ENCODE measurements at places on chromosomes 3 and 15.

DNA sequence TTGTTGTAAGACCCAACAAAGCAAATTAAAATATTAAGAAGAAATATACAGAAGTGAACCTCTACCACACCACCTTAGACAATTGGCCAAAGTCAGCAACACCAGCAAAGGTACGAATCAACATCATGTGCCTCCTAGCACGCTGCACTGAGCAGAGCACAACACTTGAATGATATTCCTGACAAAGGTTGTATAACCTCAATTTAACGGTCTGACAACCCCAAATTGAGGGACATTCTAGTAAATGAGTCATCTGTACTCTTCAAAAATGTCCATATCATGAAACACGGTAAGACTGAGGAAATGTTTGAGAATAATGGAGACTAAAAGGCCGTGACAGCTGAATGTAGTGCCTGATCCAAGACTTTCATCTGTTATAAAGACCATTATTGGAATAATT lies 41.3 kb upstream of the TNFSF10 start:
- DNase-seq: no peak

DNA sequence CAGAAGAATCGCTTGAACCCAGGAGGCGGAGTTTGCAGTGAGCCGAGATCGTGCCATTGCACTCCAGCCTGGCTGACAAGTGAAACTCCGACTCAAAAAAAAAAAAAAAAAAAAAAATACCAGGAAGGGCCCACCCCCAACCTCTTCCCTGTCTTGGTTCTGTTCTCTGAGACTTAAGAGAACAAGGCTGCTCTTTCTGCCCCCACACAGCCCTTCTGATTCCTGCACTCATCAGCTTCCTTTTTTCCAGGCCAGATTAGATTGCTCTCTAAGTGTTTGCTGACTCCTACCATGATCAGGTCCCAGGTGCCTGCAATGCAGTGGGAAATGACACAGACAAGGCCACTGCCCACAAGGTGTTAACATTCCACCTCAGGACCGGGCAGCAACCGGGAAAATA lies 13.0 kb downstream of the TMEM44 start:
- DNase-seq: no peak

DNA sequence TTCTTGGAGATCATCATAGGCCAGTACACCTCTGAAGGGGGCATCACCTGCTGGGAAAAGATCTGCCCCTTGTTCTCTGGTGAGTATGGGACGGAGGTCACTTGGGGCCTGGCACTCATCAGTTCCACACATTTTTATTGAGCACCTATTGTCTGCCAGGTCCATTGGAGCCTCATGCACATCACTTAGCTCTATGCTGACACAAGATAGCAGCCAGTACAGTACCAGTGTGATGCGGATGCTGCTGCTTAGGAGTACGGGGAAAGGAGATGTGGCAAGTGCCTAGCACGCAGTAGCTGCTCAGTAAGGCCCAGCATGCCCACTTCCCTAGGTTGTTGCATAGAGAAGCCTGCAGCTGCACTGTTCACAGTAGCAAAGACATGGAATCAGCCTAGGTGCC lies 43.4 kb downstream of the SLC6A6 start:
- DNase-seq: no peak

DNA sequence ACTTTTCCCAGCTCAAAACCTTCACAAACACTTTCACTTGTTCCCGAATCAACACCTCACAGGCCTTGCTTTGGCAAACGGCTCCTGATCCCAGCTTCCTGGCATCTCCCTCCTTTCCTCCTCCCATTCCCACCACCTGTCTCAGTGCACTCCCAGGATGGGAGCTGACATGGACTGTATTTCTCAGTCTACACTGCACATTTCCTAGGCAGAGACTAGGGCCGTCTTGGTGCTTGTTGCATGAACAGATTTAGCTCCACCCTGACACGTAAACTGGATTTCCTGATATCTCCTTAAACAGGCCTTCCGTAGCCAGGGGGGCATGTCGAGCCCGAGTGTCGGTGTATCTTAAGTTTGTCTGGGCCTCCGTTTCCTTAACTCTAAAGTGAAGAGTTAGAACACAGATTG lies 790 bp upstream of the WHAMM start:
- no peak for DNase-seq

- DNase-seq: no peak
Measured at GRCh38 chr3:126360046-126360713, 3.0 kb upstream of the KLF15 start.

GRCh38 chr15:85120351-85121113 lies 138.9 kb downstream of the PDE8A start:
- no peak for DNase-seq

GRCh38 chr3:169117264-169117663 lies 546.2 kb downstream of the MECOM start:
- DNase-seq: no peak

GRCh38 chr3:49339581-49339940 lies 292 bp downstream of the USP4 start:
- no peak for DNase-seq

GRCh38 chr15:61151791-61152190 lies 77.3 kb downstream of the RORA start:
- no peak for DNase-seq

DNA sequence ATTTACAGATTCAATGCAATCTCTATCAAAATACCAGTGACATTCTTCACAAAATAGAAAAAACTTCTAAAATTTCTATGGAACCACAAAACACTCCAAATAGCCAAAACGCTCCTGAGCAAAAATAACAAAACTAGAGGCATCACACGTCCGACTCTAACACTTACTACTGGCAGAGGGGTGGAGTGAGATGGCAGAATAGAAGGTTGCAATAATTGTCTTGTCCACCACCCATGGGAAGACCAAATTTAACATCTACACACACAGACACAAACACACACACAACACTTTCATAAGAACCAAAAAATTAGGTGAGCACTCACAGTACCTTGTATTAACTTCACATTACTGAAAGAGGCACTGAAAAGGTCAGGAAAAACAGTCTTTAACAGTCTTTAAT lies 21.3 kb upstream of the KPNA4 start:
- no peak for DNase-seq

DNA sequence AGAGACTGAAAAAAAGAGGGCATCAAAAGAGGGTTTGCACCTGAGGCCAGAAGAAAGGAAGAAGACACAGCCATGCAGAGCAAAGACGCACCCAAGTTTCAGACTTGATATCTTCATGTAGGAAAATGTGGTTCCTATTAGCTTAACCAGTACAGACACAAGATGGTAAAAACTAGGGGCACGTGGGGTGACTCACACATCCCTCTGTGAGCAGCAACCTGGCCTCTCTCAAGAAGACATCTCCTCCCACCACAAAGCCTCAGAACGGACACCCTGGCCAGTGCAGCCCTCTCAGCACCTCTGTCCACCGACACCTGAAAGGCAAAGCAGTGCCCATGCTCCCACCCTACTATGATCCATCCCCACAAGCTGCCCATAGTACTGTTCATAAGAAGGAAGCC lies 33.3 kb downstream of the GLB1 start:
- DNase-seq: no peak

- no peak for DNase-seq
Measured at GRCh38 chr3:38397320-38397719, 50.7 kb downstream of the XYLB start.

GRCh38 chr15:61748529-61748928 lies 311.7 kb downstream of the VPS13C start:
- DNase-seq: no peak

DNA sequence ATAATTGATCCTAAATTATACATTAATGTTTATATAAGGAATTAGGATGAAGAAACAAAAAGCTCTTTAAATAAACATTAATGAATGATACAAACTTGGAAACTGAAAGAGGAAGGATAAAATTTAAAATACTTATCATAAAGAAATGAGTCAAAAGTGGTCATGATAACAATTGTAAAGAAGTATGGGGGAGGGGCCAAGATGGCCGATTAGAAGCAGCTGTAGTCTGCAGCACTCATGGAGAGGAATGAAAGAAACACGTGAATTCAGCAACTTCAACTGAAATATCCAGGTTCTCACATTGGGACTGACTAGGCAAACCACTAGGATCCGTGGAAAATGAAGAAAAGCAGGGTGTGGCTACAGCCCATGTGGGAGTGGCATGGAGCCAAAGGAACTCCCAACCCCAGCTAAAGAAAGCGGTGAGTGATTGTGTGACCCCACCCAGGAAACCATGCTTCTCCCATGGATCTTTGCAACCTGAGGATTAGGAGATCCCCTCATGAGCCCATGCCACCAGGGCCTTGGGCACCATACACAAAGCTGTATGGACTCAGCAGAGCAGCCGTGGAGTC lies 13.1 kb upstream of the CP start:
- DNase-seq: no peak

DNA sequence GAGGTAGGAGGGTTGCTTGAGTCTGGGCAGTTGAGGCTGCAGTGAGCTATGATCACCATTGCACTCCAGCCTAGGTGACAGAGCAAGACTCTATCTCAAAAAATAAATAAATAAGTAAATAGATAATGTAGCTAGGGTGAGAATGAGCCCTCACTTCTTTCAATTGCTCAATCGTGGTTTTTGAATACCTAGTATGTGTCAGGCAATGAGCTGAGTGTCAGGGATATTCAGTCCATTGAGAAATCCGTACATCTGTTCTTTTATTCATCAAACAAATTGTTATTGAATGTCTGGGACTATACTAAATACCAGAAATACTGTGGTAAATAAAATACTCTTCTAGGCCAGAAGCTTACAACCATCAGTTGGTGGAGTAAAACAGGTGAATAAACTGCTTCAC lies 6.2 kb upstream of the ZNF148 start:
- no peak for DNase-seq

- DNase-seq: no peak
Measured at GRCh38 chr3:193388361-193388760, 9.8 kb upstream of the ATP13A5 start.

DNA sequence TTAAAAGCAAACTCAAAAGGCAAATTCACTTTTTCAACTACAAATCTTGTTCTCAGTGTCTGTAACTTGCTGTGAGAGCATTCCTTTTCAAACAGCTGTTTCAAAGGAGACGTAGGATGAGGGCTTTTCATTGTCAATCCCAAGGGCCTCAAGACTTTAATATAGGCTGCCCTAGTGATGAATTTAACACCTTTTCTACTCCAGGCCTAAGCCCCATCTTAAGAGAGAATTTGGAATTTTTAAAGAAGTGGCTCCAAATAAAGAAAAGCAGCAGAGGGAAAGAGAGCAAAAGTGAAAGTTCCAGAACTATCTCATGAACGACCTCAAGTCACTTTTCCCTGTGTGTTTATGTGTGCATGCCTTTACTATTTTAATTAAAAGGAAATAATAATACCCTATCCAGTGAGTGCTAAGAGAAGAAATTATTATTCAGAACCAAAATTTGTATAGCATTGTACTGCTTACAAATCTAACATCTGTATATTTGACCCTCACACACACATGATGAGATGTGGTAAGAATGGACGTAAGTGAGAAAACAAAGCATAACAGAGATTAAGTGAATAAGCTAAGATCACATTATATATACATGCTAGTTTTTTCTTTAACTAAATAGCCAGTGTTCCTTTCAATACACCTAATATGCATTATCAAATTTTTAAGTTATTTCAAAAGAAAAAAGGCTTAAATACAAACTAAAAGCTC lies 196.4 kb downstream of the VGLL3 start:
- no peak for DNase-seq

DNA sequence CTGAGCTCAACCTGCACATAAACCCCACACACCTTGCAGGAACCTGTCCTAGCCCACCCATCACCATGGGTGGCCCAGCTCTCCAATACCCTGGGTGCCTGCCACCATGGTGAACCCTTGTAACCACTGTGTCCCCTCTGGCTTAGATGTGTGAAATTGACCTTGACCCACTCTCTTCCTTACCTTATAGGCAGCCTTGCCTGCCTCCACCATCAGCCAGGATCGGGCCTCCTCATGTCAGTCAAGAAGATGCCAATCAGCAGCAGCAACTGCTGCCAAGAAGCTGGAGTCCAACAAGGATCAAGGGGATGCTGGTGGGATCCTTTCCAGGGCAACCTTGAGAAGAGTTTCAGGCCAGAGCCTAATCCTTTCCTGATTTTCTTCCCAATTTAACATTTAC lies 8.8 kb upstream of the CYP11A1 start:
- DNase-seq: no peak

DNA sequence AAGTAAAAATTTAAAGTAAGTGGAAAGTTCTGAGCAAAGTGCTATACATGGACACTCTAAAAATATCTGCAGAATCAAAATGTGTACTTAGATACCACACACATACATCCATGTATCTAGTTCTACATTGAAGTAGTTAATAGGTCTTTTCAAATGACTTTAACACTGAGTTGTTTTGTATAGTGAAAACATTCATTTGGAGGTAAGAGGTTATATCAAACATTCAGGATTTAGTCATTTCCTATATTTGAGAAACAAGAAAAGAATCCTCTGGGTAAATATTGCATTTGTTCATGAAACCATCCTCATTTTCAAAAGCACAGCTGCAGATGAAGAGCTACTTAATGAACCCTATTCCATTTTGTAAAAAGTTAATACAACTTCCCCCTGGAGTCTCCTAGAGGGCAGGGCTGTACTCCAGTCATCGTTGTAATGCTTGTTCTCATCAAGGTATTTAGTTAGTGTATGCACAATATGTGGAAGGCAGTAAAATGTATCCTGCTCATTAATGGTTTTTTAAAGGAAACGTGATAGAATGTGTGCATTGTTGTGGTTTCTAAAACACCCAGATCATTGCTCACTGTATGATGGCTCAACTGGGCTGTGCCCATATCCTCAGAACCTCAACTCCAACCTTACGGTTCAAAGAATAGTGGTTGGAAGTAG lies 26.2 kb downstream of the ARPP21 start:
- DNase-seq: no peak

- no peak for DNase-seq
Measured at GRCh38 chr3:183491109-183491922, 62.9 kb upstream of the MCF2L2 start.

- DNase-seq: no peak
Measured at GRCh38 chr3:185744997-185745843, 79.6 kb downstream of the IGF2BP2 start.

- DNase-seq: no peak
Measured at GRCh38 chr15:72099155-72099554, 18.8 kb downstream of the MYO9A start.

GRCh38 chr15:60795889-60796288 lies 316.9 kb upstream of the ICE2 start:
- DNase-seq: no peak

GRCh38 chr3:39282057-39282456 lies 2.2 kb upstream of the CX3CR1 start:
- no peak for DNase-seq

DNA sequence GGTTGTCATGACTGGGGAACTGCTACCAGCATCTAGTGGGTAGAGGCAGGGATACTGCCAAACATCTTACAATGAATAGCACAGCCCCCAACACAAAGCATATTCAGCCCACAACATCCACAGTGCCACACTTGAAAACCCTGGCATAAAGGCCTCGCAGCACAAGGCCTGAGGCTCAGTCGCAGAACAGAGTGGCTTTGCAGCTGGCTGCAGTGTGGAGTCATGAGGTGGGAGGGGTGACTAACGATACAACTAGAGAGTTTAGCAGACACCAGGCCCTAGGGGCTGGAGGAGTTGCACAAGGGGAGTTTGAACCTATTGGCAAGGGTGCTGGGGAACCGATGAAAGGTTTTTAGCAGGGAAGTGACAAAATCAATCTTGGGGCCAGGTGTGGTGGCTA lies 32.1 kb downstream of the GRK7 start:
- DNase-seq: no peak

- DNase-seq: no peak
Measured at GRCh38 chr3:43854916-43855315, 164.2 kb downstream of the ABHD5 start.

GRCh38 chr3:21357241-21357640 lies 393.8 kb downstream of the ZNF385D start:
- no peak for DNase-seq
